ENCODE measurements at places on chromosomes 2 and 18.

GRCh38 chr2:106847366-106847765 is 38.6 kb downstream of the ST6GAL2 start:
- DNase-seq: no peak

DNA sequence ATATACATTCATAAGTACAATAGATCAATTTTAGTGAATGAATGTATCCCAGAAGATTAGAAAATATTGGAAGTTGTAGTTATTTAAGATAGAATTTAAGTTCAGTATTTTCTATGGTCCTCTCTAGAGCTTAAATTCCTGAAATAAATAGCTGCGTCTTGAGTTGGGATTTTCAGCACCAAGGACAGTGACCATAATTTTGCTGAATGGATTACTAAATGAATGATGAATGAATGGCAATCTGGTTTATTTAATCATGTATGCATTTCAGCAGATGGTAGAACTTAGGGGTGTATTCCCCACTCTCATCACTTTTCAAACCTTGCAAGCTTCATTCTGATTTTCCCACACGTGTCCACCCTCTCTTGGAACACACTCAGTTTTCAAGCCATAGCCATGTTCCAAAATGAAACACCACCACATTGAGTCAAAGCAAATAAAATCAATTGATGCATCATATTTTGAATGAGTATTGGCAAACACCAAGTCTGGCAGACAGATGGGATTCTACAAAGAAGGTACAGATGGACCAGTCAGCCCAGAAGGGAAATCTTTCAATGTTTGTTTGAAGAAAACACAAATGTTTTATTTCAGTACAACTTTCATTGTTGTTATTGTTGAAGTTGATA is 362.2 kb upstream of the NXPH2 start:
- peak; percentile 39 for DNase-seq

- DNase-seq: no peak
Measured at GRCh38 chr2:178628605-178629004, 148.3 kb downstream of the PLEKHA3 start.

DNA sequence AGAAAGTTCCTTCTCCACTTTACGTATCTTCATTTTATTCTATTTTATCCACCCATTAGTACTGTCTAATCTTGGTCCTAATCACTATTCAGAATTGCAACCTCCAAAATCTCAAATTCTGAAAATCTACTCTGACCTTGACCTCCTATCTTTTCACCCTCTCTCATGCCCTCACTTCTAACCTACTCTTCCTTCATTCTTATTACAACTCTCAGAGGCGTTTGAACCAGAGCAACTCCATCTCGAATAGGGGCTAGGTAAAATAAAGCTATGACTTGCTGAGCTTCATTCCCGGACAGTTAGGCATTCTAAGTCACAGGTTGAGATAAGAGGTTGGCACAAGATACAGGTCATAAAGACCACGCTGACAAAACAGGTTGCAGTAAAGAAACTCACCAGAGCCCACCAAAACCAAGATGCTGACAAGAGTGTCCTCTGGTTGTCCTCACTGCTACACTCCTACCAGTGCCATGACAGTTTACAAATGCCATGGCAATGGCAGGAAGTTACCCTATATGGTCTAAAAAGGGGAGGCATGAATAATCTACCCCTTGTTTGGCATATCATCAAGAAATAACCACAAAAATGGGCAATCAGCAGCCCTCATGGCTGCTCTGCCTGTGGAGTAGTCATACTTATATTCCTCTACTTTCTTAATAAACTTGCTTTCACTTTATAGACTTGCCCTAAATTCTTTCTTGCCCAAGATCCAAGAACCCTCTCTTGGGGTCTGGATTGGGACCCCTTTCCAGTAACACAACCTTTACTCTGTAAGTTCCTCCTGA is 11.4 kb downstream of the CCDC88A start:
- peak; percentile 81 for DNase-seq

DNA sequence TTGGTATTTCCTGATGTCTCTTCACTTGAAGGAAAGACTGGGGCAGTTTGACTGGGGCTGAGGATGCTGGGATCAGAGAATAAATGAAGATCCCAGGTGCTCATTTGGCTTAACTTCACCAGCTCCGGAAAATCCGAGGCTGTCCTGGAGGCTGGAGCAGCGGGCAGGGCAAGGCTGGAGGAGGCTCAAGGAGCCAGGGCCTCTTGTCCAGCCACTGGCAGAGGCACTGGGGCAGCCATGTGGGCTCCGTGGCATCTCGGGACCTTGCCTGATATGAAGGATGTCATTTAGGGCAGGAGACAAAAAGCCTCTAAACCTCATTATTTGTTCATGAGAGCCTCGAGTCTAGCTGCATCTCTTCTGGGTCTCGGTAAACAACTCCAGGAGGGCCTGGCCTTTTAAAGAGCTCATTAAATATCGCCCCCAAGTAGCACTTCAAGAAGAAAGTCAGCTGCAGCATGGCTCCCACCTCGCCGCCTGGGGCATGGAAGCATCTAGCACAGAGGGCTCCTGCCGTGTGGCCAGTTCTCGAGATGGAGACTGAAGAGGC is 13.5 kb upstream of the GPR55 start:
- DNase-seq: no peak

DNA sequence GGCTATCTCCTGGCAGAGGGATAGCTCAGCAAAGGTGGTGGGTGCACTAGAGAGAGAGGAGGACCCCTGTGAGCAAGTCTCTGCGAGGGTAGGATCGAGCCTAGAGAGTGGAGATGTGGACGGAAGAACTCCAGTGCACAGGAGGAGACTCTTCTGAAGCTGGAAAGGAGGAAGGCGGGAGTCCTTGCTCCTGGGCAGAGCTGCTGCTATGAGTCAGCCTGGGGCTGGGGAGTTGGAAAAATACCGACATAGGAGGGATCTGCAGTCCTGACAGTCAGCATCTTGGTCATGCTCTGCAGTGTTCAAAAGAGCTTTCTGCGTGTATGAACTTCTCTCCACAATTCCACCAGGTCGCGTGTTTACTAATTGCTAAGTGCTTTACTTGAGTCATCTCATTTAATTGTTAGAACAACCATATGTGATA is 233.8 kb downstream of the LDLRAD4 start:
- DNase-seq: no peak

DNA sequence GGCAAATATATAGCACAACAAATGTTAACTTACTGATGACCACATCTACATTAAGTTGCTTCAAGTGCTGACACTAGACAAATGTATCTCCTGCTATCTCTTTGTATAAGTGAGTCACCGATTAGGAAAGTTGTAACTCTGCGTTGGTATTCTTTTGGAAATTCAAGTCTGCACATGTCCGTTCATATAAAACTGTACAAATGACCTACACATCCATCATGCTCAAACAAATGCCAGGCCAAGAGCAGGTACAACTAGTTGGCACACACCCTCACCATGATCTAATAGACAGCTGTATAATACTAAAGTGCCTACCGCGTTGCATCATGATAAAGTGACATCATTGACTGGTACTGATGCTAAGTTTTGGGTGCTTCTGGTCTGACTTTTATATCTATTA is 141.1 kb downstream of the RBMS1 start:
- no peak for DNase-seq

DNA sequence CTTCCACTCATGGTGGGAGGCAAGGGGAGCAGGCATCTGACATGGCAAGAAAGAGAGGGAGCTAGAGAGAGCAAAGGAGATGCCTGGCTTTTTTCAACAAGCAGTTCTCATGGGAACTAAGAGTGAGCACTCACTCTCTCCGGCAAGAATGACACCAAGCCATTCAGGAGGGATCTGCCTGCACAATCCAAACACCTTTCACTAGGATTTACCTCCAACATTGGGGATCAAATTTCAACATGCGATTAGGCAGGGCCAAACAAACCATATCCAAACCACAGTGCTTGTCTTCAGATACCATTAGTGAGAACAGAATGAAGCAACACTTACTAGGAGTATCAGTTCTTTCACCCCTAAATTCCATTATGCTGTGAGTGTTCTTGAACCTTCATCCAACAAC is 77.3 kb downstream of the FIGN start:
- DNase-seq: no peak

DNA sequence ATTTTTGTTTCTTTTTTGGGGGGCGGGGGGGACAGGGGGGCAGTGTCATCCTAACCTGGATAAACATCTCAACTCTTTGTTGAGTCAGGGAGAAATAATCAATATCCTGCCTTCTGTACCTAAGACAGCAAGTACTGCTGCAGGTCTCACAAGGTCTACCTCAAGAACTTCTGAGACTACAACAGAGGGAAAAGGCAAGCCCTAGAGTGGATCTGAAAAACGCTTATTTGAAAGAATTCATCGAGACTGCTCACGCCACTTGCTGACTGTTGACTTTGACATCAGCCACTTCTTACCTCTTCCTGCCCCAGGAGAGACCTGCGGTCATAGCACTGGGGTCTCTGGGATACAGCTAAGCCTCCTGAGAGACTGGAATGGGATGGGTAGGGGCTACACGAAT is 8.4 kb downstream of the HDLBP start:
- DNase-seq: no peak

DNA sequence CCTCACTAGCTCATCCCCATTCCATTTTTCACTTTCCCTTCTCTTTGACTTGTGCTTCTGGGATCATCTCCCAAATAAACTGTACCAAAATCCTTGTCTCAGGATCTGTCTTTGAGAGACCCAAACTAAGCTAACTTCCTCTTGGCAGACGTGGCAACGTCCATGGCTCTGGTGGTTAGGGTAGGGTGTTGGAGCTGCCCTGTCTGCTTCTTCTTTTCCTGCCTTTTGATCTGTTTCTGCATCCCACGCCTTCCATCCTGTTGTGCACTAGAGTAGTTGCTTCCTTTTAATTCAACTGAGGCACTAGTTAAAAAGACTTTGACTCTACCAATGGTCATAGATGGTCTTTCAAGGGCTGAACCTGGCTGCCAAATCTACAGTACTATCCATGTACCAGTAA is 5.5 kb upstream of the MAP4K4 start:
- peak; percentile 47 for DNase-seq

DNA sequence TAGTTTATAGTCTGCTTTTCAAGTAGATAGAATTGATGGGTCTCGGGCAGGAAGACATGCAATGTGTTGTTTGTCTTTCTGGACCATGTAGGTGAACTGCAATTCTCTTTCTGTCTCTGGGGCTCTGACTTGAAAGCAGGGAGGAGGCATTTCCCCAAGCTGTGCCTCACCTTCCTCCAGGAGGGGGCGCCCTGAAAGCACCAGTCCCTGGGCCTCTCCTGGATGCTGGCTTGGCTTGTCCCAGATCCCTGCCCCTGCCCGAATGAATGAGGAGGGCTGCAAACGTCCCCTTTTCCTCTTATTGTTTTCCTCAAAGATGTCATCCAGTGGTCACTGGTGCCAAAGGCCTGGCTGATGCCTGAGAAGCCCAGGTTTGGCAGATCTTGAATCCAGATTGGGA is 270.6 kb downstream of the CELF4 start:
- peak; percentile 26 for DNase-seq

- no peak for DNase-seq
Measured at GRCh38 chr2:240894006-240894405, 1.9 kb downstream of the MAB21L4 start.

DNA sequence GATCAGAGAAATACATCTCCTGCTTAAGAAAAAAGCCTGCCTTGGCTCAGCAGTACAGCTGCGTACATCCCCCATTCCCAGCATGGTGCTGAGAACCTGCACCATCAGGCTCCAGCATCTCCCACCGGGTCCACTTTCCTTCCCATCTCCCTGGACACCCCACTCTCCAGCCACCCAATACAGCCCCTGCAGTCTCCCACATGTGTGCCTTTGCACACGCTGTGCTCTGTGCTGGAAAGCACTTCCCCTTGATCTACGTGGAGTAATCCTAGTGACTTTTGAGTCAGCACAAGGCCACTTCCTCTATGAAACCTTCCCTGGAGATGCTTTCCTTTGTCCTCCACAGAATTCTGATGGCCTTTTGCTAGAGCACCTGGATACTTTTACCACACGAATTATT is 17.0 kb downstream of the STAT1 start:
- no peak for DNase-seq

- peak; percentile 70 for DNase-seq
Measured at GRCh38 chr18:21444465-21445212, 155.9 kb downstream of the ESCO1 start.

GRCh38 chr2:222506230-222506935 is 82.0 kb downstream of the SGPP2 start:
- peak; percentile 69 for DNase-seq

DNA sequence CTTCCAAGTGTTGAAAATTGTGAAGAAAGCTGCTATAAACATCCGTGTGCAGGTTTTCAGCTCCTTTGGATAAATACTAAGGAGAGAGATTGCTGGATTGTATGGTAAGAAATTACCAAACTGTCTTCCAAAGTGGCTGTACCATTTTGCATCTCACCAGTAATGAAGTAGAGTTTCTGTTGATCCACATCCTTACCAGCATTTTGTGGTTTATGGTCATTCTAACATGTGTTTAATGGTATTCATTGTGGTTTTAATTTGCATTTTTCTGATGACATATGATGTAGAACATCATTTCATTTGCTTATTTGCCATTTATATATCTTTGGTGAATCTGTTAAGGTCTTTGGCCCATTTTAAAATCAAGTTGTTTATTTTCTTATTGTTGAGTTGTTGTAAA is 260.7 kb downstream of the SPAG16 start:
- no peak for DNase-seq

GRCh38 chr2:51795248-51795888 is 763.4 kb upstream of the NRXN1 start:
- DNase-seq: peak; percentile 30

GRCh38 chr2:69791045-69791444 is 38.4 kb upstream of the GMCL1 start:
- no peak for DNase-seq

- DNase-seq: peak; percentile 1
Measured at GRCh38 chr2:132009874-132010521, 151.8 kb downstream of the ANKRD30BL start.
